ENCODE measurements at places on chromosomes 12 and 14.

GRCh38 chr14:60514378-60514740 is 5.4 kb downstream of the SIX6 start:
- peaks cover 48% of the 10 kb centered on the region for H3K27me3 ChIP-seq
- H3K4me1 ChIP-seq = peaks cover 7% of the 10 kb centered on the region
- H3K36me3 ChIP-seq = no peaks in the 10 kb centered on the region

GRCh38 chr12:118060301-118061010 is 523 bp downstream of the WSB2 start:
- no peaks in the 10 kb centered on the region for H3K36me3 ChIP-seq
- no peak overlapping the region for H3K27ac ChIP-seq
- peaks cover 2% of the 10 kb centered on the region for H3K4me1 ChIP-seq
- DNase-seq = no peak
- no peaks in the 10 kb centered on the region for H3K27me3 ChIP-seq

DNA sequence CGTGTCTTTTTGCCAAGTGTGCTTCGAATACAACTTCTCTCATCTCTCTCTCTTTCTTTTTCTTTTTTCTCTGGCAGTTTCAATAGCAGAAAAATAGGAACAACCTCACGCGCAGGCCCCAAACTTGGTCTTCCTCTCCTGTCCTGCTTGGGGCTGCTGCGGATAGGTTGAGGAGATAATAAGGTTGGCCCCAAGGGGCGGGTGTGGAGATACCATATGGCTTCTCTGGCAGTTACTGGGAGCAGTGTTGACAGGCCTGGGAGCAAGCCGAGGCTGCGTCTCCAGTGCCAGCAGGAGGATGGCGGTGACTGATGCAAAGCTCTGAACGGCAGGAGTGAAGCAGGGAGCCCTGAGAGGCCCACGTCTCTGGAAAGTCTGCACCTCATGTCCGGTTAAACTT is 89.5 kb upstream of the MANSC4 start:
- H3K36me3 ChIP-seq = no peaks in the 10 kb centered on the region
- no peaks in the 10 kb centered on the region for H3K27me3 ChIP-seq
- no peak overlapping the region for H3K4me3 ChIP-seq
- no peak overlapping the region for H3K27ac ChIP-seq
- DNase-seq = no peak

- H3K4me3 ChIP-seq = no peak overlapping the region
- H3K4me1 ChIP-seq = 0 out of 2 replicates have a peak, but pooled peaks cover 1% of the 10 kb centered on the region
- H3K27ac ChIP-seq = no peak overlapping the region
- no peaks in the 10 kb centered on the region for H3K36me3 ChIP-seq
Observed at GRCh38 chr14:99809360-99809759, 16.1 kb downstream of the EML1 start.

- H3K27me3 ChIP-seq = peaks cover 4% of the 10 kb centered on the region
- no peaks in the 10 kb centered on the region for H3K36me3 ChIP-seq
- no peaks in the 10 kb centered on the region for H3K4me1 ChIP-seq
- no peak overlapping the region for H3K27ac ChIP-seq
- no peak for DNase-seq
Observed at GRCh38 chr12:101881228-101881627, 3.8 kb downstream of the DRAM1 start.

DNA sequence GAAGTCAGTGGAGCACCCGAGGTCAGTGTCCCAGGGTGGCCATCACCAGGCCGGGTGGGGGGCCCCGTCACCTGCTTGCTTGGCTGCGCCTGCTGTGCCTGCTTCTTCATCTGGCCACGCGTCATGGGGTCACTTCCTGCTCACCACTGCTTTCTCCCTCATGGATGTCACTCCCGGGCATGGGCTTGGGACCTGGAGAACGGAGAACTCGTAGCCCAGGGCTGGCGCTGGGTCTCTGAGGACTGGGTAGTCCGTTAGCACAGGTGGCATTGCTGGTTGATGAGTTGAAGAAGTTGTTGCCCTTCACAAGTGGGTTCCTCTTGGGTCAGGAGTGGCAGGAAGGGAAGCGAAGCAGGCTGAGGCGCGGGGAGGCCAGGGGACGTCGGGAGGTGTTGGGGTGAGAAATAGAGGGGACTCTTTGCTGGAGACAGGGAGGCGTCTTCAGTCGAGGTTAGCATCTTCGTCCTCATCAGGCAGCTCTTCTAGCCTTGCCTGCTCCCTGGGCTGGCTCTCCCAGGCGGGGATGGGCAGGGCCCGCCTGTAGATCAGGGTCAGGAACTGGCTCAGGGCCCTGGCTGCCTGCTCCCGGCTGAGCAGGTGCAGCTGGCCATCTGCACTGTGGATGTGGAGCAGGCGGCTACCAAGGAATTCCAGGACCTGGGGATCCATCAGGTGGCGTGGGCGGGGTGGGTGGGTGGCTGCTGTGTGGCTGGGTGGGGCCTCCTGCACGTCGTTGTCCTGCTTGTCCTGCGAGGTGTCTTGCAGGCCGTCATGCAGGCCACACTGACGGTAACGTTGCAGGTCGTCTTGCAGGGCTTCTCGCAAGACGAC is 23.0 kb downstream of the RTL1 start:
- no peaks in the 10 kb centered on the region for H3K27me3 ChIP-seq
- H3K4me3 ChIP-seq = no peak overlapping the region
- no peak overlapping the region for H3K27ac ChIP-seq
- H3K4me1 ChIP-seq = no peaks in the 10 kb centered on the region
- DNase-seq = no peak

- H3K27ac ChIP-seq = no peak overlapping the region
- no peaks in the 10 kb centered on the region for H3K36me3 ChIP-seq
- no peak overlapping the region for H3K4me3 ChIP-seq
- no peaks in the 10 kb centered on the region for H3K27me3 ChIP-seq
Observed at GRCh38 chr12:3668479-3669165, 84.3 kb downstream of the CRACR2A start.

- H3K36me3 ChIP-seq = no peaks in the 10 kb centered on the region
- H3K27me3 ChIP-seq = no peaks in the 10 kb centered on the region
- no peak overlapping the region for H3K27ac ChIP-seq
- H3K4me1 ChIP-seq = no peaks in the 10 kb centered on the region
- no peak overlapping the region for H3K4me3 ChIP-seq
- no peak for DNase-seq
Observed at GRCh38 chr12:71790331-71790730, 35.7 kb downstream of the RAB21 start.

- no peaks in the 10 kb centered on the region for H3K27me3 ChIP-seq
- DNase-seq = no peak
- H3K4me3 ChIP-seq = peak within 1 kb of the TSS; percentile 66
- H3K36me3 ChIP-seq = no peaks in the 10 kb centered on the region
Observed at GRCh38 chr12:55930771-55931316, at the start of gene DGKA. Gene DGKA, plus strand, starts transcription at chr12:55931162. Its CDS starts 5,342 bp downstream, at chr12:55936504.

DNA sequence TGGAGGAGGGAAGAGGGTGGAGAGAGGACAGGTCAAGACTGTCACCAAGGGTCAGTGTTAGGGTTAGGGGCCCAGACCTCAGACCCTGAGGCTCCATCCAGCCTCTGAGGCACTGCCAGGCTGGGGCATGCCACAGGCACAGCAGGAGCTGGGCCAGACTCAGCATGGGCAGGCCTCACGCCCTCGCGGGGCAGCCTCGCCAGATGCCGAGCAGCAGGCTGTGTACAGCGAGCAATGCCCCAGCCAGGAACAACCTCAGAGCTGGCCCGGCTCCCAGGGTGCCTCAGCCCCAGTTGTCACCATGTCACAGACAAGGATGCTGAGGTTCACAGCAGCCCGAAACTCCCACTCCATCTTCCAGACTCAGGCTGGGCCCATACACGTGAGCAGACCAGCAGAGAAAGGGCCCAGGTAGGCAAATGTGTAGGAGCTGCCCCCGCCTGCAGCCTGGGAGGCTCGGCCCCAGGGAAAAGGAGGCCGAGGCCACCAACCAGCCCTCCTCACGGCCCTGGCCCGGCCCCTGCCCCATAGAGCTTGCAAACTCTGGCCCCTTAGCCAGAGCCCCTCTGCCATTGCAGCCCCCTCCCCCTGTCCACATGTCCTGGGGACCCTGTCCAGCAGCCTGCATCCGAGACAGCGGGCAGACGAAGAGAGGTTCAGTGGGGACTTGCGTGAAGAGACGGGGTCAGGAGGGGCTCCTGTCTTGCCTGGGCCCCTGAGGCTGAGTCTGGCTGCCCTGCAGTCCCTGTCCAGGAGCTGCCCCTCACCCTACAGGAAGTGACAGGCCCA is 7.5 kb downstream of the C14orf180 start:
- DNase-seq = no peak
- no peaks in the 10 kb centered on the region for H3K4me1 ChIP-seq

- peak overlapping the region; percentile 57 for H3K4me3 ChIP-seq
- 0 out of 2 replicates have a peak, but pooled peaks cover 2% of the 10 kb centered on the region for H3K36me3 ChIP-seq
- H3K4me1 ChIP-seq = no peaks in the 10 kb centered on the region
- peaks cover 43% of the 10 kb centered on the region for H3K27me3 ChIP-seq
Observed at GRCh38 chr12:71438670-71439361, 782 bp upstream of the LGR5 start.

DNA sequence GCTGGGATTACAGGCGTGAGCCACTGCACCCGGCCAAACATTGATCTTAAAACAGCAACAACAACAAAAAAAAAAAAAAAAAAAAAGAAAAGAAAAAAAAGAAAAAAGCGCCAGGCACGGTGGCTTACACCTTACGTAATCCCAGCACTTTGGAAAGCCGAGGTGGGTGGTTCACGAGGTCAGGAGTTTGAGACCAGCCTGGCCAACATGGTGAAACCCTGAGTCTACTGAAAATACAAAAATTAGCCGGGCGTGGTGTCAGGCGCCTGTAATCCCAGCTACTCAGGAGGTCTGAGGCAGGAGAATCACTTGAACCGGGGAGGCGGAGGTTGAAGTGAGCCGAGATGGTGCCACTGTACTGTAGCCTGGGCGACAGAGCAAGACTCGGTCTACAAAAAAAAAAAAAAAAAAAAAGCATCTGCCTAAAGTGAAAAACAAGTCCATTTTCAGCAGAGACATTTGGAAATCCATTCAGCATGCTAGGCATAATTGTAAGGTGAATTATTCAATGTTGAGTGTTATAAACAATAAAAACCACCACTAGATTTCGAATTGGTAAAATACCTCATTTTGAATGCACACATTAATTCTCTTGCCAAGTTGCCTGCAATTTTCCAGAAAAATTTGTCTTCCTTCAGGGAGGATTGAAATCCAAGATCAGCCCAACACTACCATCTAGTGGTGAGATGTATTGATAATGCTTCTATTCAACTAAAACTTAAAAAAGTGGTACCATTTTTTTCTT is 8.0 kb upstream of the CERS5 start:
- H3K27me3 ChIP-seq = no peaks in the 10 kb centered on the region
- no peak overlapping the region for H3K4me3 ChIP-seq
- H3K27ac ChIP-seq = no peak overlapping the region

- DNase-seq = no peak
- no peaks in the 10 kb centered on the region for H3K36me3 ChIP-seq
- H3K4me1 ChIP-seq = no peaks in the 10 kb centered on the region
- no peak overlapping the region for H3K4me3 ChIP-seq
- H3K27me3 ChIP-seq = no peaks in the 10 kb centered on the region
Observed at GRCh38 chr14:105141486-105142281, 26.9 kb downstream of the JAG2 start.

DNA sequence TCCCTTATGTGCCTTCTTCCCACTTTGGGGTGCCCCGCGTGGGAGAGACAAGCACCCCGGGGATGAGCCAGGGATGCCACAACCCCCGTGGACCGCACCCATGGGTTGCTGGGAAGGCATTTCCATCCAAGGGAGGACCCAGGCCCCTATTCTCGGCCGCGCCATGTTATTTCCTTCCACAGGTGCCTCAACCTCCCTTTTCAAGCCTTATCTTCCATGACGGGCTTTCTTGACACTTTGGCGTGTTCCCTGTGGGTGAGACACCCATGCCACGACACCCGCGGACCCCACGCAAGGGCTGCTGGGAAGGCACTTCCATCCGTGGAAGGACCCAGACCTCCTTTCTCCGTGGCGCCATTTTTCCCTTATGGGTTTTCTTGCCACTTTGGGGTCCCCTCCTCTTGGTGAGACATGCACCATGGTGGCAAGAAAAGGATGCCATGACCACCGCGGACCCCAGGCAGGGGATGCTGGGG is 269.2 kb downstream of the ALG10 start:
- no peaks in the 10 kb centered on the region for H3K36me3 ChIP-seq
- H3K27me3 ChIP-seq = no peaks in the 10 kb centered on the region
- H3K4me3 ChIP-seq = no peak overlapping the region
- H3K27ac ChIP-seq = no peak overlapping the region
- no peak for DNase-seq
- no peaks in the 10 kb centered on the region for H3K4me1 ChIP-seq

DNA sequence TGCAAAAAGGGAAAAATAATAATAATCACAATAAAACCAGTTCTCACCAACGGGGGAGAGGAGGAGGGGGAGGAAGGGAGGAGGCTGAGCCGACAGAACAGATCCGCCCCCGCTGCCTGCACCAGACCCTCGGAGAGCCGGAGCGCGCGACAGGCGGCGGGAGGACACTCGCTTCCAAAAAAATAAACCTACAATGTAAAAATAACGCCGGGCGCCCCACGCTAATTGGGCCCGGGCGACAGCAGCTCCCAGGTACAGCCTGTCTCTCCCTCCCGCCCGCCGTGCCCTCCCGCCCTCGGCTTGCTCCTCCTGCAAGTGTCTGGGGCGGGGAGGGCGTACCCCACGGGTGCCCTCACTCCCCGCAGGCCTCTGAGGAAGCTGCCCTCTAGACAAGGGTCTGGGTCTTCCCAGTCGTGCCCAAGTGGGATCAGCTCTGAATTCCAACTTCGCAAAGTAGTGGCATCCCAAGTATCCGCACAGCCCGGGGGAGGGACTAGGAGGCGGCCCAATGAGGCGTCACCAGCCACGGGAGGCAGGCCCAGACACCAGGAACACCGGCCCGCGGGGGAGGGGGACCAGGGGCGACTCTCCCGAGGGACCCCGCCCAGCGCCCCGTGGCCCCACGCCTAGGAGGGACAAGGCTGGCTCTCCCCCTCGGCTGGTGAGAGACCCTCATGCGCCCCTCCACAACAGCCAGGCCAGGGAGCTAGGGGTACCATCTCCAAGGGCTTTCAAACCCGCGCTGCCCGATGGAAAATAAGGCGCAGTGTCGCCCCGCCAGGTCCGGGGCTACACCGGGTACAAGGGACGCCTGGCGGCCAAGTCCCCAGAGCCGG is 1.0 kb downstream of the NCOR2 start:
- no peaks in the 10 kb centered on the region for H3K27me3 ChIP-seq
- no peaks in the 10 kb centered on the region for H3K36me3 ChIP-seq
- no peak overlapping the region for H3K27ac ChIP-seq
- peaks cover 8% of the 10 kb centered on the region for H3K4me1 ChIP-seq
- no peak for DNase-seq

GRCh38 chr12:106962286-106962685 is 6.6 kb downstream of the TMEM263 start:
- H3K4me3 ChIP-seq = no peak overlapping the region
- no peak for DNase-seq
- no peaks in the 10 kb centered on the region for H3K4me1 ChIP-seq

- peaks cover 2% of the 10 kb centered on the region for H3K4me1 ChIP-seq
- no peaks in the 10 kb centered on the region for H3K27me3 ChIP-seq
- no peak for DNase-seq
- H3K4me3 ChIP-seq = no peak overlapping the region
- H3K36me3 ChIP-seq = no peaks in the 10 kb centered on the region
Observed at GRCh38 chr14:72906879-72907278, 13.0 kb upstream of the DPF3 start.

DNA sequence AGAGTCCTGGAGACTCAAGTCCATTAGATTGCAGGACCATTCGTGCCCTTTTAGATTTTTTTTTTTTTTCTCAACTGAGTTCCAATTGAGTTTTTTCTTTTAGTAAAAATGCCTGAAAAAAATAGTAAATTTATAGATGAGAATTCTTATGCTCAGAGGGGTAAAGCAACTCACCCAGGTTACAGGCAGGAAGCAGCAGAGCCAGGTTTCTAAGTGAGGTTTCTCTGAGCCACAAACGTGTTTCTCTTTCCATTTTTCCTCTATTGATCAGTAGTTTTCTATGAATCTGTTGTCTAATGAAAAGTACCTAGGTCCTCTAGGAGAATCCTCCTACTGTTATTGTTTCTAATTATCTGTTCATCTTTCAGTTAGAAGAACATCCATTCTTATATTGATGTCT is 66.4 kb upstream of the C12orf71 start:
- no peaks in the 10 kb centered on the region for H3K27me3 ChIP-seq
- no peak overlapping the region for H3K27ac ChIP-seq
- no peaks in the 10 kb centered on the region for H3K36me3 ChIP-seq
- no peak overlapping the region for H3K4me3 ChIP-seq
- no peak for DNase-seq
